HFFc6 (cell line): ENCODE measurements at places on chromosomes 12 and 14. TPM values are rescaled to one million over a fixed set of nuclear protein-coding genes. Genes with fewer than 3 reads are reported as not detected.

GRCh38 chr12:24352363-24352762, 402.9 kb upstream of the SOX5 start:
- no peak for DNase-seq

Gene CGRRF1
- total RNA-seq = 9.2 to 14.0 TPM (median 11.3 TPM) in 3 replicates

Gene PLEKHG3
- total RNA-seq = 6.0 to 11.4 TPM (median 7.6 TPM) in 3 replicates

Gene DPPA3
- not detected in 3 replicates for total RNA-seq

DNA sequence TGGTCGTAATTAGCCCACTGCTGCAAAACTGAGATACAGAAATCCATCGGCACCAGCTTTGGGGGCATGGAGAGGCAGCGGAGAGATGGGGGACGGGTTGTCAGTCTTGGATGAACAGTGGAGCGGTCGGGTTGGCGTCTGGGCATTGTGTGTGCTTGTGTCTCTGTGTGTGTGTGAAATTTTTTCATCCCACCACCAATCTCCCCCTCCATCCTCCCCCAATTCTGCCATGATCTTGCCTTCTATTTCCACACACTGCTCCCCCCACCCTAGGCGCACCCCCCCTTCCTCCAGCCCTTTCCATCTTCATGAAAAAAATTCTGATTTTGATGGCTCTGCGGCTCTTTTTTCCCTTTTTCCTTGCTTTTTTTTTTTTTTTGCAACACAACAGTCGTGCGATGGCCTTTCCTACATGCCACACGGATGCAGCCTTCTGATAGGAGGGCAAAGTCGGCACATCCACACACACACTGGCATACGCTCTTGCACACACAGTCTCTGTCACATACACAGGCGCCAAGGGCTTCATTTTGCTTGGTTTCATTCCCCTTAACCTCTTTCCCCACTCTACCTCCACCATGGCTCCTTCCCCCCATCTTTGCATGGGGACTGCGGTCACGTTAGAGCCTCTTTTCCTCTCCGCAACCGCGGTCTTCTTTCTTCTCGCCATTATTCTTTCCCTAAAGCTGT, 3.3 kb downstream of the NRXN3 start:
- DNase-seq = no peak

DNA sequence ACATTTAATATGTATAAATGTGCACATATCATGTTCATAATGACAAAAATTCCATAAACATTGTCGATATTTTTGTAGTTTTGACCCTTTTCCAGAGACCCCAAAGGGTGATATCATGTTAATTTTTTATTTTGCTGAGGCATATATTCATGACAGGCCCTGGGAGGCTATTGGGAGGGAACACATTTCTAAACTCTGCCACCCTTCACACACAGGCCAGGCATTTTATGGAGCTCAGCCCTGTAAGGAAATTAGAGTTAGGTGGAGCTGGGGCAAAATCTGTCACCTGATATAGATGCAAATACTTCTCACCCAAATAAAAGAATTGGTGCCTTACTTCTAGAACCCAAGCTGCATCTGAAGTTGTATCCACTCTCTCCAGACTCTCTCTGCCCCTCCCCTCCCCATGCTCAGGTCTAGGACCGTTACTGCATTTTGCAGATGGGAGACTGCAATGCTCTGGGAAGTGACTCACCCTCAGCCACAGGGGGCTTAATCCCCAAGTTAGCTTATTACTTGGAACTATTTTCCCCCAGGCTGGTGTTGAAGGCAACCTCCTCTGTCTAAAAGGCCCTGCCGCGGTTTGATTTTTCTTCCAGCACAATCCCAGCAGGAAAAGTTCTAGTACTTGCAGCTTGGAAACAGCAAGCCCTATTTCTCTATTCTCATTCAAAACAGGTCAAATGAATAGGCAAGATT, 238.9 kb downstream of the EMP1 start:
- no peak for DNase-seq

DNA sequence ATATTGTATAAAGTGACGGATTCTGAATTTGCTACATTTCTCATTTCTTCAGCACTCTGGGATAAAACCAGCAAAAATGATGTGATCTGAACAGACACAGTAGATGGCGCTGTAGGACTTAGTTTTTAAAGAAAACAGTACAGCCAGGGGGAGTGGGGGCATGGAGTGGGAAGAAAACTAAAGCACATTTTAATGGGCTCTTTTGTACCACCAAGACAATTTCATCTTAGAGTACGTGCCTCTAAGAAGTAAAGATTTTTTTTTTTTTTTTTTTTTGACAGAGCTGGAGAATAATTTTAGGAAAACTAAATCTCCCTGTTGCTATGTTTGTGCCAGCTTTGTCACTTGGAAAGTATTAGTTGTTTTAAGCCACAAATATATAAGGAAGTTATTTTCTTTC, 124.4 kb downstream of the RAD51B start:
- DNase-seq = peak; percentile 78

- peak; percentile 47 for DNase-seq
Observed at GRCh38 chr14:52949711-52950409, 990 bp downstream of the FERMT2 start.

GRCh38 chr14:25537846-25538455, 488.0 kb upstream of the STXBP6 start:
- no peak for DNase-seq

DNA sequence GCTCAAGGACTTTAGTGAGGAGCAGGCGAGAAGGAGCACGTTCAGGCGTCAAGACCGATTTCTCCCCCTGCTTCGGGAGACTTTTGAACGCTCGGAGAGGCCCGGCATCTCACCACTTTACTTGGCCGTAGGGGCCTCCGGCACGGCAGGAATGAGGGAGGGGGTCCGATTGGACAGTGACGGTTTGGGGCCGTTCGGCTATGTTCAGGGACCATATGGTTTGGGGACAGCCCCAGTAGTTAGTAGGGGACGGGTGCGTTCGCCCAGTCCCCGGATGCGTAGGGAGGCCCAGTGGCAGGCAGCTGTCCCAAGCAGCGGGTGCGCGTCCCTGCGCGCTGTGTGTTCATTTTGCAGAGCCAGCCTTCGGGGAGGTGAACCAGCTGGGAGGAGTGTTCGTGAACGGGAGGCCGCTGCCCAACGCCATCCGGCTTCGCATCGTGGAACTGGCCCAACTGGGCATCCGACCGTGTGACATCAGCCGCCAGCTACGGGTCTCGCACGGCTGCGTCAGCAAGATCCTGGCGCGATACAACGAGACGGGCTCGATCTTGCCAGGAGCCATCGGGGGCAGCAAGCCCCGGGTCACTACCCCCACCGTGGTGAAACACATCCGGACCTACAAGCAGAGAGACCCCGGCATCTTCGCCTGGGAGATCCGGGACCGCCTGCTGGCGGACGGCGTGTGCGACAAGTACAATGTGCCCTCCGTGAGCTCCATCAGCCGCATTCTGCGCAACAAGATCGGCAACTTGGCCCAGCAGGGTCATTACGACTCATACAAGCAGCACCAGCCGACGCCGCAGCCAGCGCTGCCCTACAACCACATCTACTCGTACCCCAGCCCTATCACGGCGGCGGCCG, 1.1 kb downstream of the PAX9 start:
- peak; percentile 37 for DNase-seq
